ENCODE measurements at places on chromosomes 12 and 14.

DNA sequence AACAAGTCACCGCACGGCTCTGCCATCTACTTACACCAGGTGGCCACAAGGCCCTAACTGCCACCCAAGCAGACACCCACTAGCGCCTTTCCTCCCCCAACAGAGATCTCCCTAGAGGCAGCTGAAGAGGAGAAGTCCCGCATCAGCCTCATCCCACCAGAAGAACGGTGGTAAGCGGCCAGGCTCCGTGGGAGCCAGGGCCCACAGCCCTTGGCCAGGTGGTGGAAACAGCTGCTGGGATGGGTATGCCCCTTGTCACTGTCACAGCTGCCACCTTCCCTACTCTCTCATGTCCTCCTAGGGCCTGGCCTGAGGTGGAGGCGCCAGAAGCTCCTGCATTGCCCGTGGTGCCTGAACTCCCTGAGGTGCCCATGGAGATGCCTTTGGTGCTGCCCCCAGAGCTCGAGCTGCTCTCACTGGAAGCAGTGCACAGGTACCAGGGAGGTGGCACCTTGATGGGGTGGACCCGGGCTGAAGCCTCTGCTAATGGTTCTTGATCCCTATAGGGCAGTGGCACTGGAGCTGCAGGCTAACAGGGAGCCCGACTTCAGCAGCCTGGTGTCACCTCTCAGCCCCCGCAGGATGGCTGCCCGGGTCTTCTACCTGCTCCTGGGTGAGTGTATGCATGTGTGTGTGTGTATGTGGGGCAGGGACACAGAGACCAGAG, 7.5 kb downstream of the REC8 start:
- no peak for DNase-seq

DNA sequence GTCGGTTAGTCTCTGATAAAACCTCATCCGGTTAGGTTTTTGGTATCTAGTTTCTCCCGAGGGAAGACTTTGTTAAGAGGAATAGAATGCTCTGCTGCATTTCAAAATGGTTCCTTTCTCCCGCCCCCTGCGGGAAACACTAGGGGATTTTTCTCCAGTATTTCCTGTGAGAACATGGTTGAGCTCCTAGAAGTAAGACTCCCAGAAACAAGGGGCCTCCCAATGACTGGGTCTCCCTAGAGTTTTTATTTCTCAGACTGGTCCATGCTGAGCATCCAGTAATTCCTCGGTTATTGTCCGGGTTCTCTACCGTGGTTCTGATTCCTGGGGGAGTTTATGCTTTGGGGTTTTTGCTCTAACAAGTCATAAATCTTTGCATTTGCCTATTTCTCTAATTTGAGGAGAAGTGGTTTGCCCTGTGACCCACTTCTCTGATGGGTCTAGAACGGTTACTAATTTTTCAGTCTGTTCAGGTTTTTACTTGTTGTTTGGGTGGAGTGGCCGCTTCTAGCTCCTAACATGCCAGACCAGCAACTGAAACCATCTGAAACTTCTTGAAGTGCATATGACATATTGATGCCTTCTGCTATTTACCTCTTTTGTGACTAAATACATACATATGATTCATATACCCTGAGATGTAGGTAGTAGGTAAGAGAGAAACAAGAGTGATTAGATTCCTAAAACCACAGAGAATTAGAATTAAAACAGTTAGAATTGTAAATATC, 25.1 kb downstream of the TESPA1 start:
- DNase-seq: no peak

DNA sequence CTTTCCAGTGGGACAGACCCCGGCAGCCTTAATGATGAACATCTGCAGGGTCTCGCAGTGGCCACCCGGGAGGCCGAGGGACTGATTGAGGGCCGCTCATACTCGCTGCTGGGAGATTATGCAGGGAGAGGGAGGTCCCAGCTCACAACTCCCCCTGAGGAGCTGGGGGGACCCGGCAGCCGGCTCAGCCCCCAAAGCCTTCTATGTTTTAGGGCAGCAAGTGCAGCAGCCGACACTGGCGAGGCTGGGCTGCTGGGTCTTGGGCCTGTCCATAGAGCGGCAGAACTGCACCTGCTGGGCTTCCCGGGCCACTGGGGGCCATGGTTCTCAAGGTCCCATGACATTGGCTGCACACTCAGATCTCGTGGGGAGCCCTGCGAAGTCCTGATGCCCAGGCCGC, 110.7 kb downstream of the RFLNA start:
- DNase-seq: no peak

DNA sequence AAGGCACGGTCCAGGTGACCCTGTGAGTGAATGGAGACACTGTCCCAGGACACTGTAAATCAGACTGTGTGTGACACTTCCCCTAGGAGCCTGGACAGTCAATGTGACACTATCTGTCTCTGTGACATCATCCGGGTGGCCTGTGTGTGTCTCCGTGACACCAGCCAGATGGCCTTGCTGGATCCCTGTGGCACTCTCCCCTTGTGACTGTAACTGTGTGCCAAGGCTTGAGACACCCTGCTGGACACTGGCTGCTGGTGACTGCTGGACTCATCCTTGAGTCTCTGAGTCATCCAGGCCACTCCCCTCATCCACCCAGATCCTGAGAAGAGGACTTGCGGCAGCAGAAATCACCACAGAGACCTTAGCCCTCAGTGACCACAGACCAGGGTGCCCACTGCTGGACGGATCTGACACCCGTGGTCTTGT, 51.6 kb downstream of the MVK start:
- DNase-seq: no peak

- DNase-seq: no peak
Observed at GRCh38 chr12:131764738-131765137, 53.8 kb downstream of the SFSWAP start.

DNA sequence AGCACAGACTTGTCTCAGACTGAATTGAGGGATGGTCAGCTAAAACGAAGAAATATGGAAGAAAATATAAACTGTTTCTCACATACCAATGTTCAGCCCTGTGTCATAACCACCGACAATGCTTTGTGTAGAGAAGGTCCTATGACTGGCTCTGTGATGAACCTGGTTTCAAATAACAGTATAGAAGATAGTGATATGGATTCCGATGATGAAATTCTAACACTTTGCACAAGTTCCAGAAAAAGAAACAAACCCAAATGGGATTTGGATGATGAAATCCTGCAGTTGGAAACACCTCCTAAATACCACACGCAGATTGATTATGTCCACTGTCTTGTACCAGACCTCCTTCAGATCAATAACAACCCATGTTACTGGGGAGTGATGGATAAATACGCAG, 7.9 kb upstream of the MAPK1IP1L start:
- DNase-seq: no peak

DNA sequence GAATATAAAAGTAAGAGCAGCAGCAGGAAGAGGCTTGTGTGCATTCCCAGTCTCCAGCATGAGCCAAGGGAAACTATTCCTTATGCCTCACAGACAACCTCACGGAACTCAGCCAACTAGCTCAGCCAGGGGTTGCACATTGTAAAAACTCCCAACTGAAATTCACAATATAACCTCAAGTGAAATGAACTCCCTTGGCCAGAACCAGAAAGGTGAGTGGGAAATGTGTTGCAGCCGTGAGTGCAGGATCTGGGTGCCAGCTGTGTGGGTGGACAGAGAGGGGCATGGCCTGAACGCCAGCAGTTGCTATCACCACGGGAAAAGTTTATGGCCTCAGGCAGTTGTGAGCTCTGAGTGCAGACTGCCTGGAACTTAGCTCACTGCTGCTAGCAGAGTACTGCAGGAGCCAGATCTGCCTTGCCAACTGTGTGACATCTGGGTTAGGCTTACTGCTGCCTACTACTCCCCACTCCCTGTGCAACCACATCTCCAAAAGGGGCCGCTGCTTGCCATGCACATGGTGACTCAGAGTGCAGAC, 2.3 kb upstream of the CLEC1A start:
- no peak for DNase-seq

- DNase-seq: no peak
Observed at GRCh38 chr12:39912211-39912980, 193.5 kb downstream of the SLC2A13 start.

- DNase-seq: no peak
Observed at GRCh38 chr14:72638021-72638420, 255.9 kb downstream of the DPF3 start.

DNA sequence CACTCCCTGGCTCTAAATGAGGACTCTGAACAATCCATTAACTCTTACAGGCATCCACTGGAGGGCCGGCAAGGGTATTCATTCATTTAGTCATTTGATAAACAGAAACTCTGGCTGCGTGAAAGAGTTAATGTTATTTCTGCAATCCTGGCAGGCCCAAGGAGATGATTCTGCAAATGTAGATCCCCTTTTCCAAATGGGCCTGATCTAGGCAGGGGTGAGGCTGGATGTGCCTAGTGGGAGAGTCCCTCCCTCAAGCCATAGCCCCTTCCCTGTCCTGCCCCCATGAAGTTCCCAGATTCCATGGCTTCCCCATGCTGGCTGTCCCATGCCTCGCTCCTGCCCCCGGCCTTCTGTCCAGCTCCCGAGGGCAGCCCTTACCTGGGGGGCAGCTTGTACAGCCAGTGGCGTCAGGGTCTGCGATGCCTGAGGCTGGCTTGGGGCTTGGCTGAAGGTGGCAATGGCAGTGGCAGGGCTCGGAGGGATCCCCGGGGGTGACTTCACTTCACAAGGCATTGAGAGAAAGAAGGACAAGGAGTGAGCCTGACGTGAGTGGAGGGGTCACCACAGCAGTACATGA, 18.4 kb downstream of the POU6F1 start:
- no peak for DNase-seq

- DNase-seq: no peak
Observed at GRCh38 chr12:121446750-121447149, 46.8 kb downstream of the RNF34 start.

GRCh38 chr12:38431921-38432320, 115.3 kb downstream of the ALG10B start:
- no peak for DNase-seq

DNA sequence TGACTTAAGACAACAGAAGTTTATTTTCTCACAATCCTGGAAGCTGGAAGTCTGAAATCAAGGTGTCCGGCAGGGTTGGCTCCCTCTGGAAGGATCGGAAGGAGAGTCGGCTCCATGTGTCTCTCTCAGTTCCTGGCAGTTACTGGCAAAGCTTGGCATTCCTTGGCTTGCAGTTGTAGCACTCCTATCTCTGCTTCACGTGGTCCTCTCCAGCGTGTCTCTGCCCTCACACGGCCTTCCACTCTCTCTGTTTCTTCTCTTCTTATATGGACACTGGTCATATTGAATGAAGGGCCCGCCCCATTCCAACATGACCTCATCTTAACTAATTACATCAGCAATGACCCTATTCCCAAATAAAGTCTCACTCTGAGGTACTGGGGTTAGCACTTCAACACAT, 60.1 kb upstream of the TUNAR start:
- no peak for DNase-seq

- DNase-seq: no peak
Observed at GRCh38 chr12:28316049-28316448, 125.8 kb downstream of the CCDC91 start.

DNA sequence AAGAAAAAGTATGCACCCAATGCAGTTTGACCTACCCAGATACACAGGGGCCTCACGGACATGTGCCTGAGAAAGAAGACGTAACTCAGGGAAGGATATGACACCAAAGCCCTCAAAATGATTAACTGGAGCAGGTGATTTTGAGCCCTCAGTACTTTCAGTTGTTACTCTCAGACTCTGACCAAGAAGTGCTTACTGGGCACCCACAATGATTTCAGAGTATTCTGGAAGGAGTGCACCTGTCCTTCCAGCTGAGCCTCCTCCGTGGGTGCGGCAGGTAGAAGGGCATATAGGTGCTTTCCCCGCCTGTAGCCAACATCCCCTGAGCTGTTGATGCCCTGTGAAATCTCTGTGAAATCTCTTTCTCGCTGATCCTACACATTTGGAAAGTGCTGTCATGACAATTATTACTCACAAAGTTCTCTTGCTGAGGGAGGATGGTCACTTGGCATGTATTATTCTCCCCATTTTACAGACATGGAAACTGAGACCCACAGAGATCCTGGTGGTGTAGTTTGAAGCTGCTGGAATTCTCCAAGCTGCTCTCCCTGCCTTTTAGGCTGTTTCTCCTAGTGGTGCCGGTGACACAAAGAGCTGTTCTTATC, 154.3 kb upstream of the CCND2 start:
- no peak for DNase-seq

- DNase-seq: no peak
Observed at GRCh38 chr12:92010853-92011701, 134.6 kb downstream of the BTG1 start.

All from smooth muscle cell of the brain vasculature (primary cell).